Activated CD4-positive, alpha-beta T cell treated with anti-CD3 and anti-CD28 coated beads for 24 hours (primary cell): ENCODE measurements at places on chromosomes 4 and X.

GRCh38 chr4:70239884-70240591, 2.4 kb upstream of the CSN3 start:
- DNase-seq = no peak

GRCh38 chr4:115671581-115671980, 558.2 kb upstream of the NDST4 start:
- no peak for DNase-seq

GRCh38 chrX:15468036-15468435, 25.1 kb downstream of the PIR start:
- DNase-seq = no peak

DNA sequence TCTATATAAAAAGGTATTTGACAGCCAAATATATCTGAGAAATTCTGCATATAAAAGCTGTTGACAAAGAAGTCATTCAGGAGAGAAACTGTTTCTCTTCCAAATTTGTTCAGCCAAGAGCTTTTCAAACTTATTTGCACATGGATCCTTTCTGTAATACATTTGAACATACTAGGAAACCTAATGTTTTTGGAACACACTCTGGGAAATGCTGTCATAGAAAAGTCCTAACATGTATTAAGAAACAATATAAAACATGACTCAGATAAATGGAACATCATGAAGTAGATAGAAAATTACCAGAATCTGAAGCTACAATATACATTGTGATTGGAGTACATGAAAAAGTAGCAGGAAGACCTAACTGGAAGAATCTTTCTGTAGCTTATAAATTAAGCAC, 781.5 kb upstream of the EPHA5 start:
- no peak for DNase-seq

GRCh38 chr4:121200795-121201472, 36.8 kb upstream of the TNIP3 start:
- DNase-seq = no peak

- no peak for DNase-seq
These were observed 621.1 kb downstream of the BCOR start for GRCh38 chrX:39476604-39477021.
